CD4-positive, alpha-beta T cell treated with Interleukin-15 for 4 hours (primary cell): ENCODE measurements at places on chromosomes 5 and 9.

GRCh38 chr5:143074414-143074996 is 304.3 kb downstream of the ARHGAP26 start:
- no peak for DNase-seq

GRCh38 chr5:89436464-89436863 is 553.5 kb upstream of the MEF2C start:
- no peak for DNase-seq

GRCh38 chr5:141778683-141779082 is 96.7 kb upstream of the ARAP3 start:
- no peak for DNase-seq

DNA sequence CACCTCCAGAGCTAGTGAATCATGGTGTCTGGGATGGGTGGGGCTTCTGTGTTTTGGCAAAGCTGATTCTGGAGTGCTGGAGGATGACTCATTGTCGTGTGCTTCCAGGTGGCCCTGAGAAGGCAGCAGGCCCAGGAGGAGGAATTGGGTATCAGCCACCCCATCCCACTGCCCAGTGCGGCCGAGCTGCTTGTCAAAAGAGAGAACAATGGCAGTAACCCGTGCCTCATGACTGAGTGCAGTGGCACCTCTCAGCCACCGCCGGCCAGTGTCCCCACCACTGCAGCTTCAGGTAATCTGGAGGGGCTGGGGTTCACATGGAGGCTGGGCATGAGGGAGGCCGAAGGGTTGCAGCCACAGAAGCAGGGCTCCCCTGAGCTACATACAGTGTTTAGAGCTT is 5.4 kb downstream of the DMRT1 start:
- DNase-seq = no peak

DNA sequence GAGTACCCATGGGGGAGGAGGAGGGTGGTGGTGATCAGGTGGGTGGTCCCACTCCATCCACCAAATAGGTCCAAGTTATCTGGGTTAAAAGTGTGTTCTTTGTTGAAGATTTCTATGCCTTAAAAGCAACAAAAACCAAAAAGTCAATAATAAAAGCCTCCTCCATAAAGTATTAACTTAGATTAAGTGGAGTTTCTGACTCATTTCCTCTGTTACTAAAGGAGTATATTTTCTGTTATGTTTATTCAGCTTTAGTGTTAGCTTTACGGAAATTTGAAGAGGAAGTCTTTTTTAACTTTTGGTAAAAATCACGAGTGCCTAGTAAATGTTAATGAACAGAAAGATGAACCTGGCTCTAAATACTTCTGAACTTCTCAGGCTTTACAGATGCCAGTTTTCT is 17.8 kb downstream of the FBXO38 start:
- DNase-seq = no peak

DNA sequence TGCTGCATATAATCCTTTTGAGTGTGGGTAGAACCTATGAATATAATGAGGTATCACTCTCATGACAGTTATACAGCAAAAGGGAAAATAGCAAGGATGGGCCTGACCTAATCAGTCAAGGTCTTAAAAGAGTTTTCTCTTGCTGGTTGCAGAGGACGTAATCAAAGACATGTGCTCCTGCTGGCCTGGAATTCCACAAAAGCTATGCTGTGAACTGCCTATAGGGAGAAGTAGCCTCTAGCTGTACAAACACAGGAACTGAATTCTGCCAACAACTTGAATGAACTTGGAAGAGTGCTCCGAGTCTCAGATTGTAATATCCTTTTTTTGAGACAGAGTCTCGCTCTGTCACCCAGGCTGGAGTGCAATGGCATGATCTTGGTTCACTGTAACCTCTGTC is 195.6 kb downstream of the PLK2 start:
- no peak for DNase-seq

DNA sequence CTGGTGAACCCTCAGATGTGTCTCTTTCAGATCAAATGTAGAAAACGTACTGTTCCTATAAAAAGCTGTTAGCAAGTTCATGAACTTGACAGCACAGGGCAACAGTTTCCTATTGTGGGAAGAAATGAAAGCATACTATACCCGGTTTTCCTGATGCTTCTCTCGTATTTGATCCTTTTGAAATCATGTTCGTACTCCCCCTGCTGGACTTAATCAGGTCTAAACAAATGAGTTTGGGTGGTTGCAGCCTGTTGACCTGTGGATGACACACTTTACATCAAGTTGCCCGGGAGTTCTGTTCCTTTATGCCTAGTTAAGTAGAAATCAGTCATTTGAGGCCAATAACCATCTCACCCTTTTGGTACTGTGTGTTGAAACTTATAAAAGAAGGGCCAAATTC is 1992.3 kb downstream of the MAT2B start:
- DNase-seq = no peak

- DNase-seq = no peak
These were observed 453.3 kb downstream of the DIRAS2 start for GRCh38 chr9:90189306-90189705.

- no peak for DNase-seq
These were observed 1.0 kb downstream of the CERT1 start for GRCh38 chr5:75510417-75510835.

- no peak for DNase-seq
These were observed 221.4 kb downstream of the MAPKAP1 start for GRCh38 chr9:125485471-125486151.

- no peak for DNase-seq
These were observed 15.1 kb downstream of the SHB start for GRCh38 chr9:38053697-38054461.

GRCh38 chr5:65248896-65249295 is 232.8 kb downstream of the ADAMTS6 start:
- DNase-seq = no peak

GRCh38 chr5:123538670-123539459 is 26.9 kb downstream of the CSNK1G3 start:
- no peak for DNase-seq
